Midbrain (tissue), 1 donor: ENCODE measurements at places on chromosomes 3 and 15.

- no peak for DNase-seq
Measured at GRCh38 chr15:64045101-64045435, 1.2 kb downstream of the DAPK2 start.

- no peak for DNase-seq
Measured at GRCh38 chr3:71045917-71046282, 537.6 kb downstream of the FOXP1 start.

DNA sequence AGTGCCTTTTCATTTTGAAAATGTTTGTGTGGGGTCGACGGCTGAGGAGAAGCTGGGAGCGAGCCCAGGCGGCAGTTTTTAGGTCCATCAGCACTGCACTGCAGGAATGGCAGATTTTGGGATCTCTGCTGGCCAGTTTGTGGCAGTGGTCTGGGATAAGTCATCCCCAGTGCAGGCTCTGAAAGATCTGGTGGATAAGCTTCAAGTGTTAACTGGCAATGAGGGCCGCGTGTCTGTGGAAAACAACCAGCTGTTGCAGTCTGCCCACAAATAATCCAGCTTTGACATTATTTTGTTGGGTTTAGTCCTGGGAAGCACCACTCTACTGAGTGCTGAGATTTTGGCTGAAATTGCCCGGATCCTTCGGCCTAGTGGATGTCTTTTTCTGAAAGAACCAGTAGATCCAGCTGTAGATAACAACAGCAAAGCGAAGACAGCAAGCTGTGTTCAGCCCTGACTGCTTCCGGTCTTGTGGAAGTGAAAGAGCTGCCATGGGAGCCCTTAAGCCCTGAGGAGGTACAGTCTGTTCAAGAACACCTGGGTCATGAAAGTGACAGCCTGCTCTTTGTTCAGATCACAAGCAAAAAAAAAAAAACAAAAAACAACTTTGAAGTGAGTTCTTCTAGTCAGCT is 13.1 kb upstream of the ANP32A start:
- no peak for DNase-seq

GRCh38 chr15:101637516-101637915 is 14.7 kb downstream of the TM2D3 start:
- DNase-seq: no peak

- no peak for DNase-seq
Measured at GRCh38 chr3:31936420-31937060, 44.5 kb downstream of the OSBPL10 start.

GRCh38 chr3:169526246-169526645 is 137.3 kb downstream of the MECOM start:
- DNase-seq: no peak

DNA sequence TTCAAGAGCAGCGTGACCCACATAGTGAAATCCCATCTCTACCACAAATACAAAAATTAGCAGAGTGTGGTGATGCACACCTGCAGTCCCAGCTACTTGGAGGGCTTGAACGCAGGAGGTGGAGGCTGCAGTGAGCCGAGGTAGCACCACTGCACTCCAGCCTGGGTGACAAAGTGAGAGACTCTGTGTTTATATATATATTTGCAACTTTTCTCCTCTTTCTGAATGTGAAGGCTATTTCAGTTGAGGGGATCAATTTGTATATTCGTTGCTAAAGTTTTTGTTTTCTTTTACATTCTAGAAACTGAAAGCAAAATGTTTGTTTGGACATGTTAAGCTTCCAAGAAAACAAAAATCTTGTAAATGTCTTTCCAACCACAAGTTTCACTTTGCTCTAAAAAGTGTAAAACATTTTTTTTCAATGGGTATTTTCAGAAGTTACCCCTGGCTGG is 29.8 kb upstream of the FAM98B start:
- DNase-seq: no peak

GRCh38 chr3:81549831-81550230 is 211.6 kb downstream of the GBE1 start:
- DNase-seq: no peak

GRCh38 chr3:126530171-126531050 is 6.5 kb downstream of the CHST13 start:
- DNase-seq: no peak

GRCh38 chr3:65619451-65619881 is 419.3 kb downstream of the MAGI1 start:
- DNase-seq: no peak

GRCh38 chr3:50660386-50660785 is 14.3 kb upstream of the DOCK3 start:
- DNase-seq: no peak

- no peak for DNase-seq
Measured at GRCh38 chr15:76642671-76643070, 262.5 kb downstream of the SCAPER start.

GRCh38 chr3:194256040-194256945 is 94.8 kb downstream of the CPN2 start:
- no peak for DNase-seq

GRCh38 chr3:186414735-186415419 is 52.8 kb upstream of the DGKG start:
- no peak for DNase-seq
